ENCODE measurements at places on chromosomes 4 and X.

GRCh38 chr4:25320336-25320735 lies 7.8 kb downstream of the ZCCHC4 start:
- no peak for DNase-seq

- DNase-seq: no peak
Observed at GRCh38 chrX:318068-318738, 393 bp downstream of the GTPBP6 start.

- DNase-seq: no peak
Observed at GRCh38 chr4:161647757-161648156, 516.0 kb downstream of the FSTL5 start.

GRCh38 chr4:7790999-7791398 lies 148.7 kb downstream of the AFAP1 start:
- DNase-seq: no peak

GRCh38 chr4:11790230-11790629 lies 361.5 kb upstream of the HS3ST1 start:
- DNase-seq: no peak

DNA sequence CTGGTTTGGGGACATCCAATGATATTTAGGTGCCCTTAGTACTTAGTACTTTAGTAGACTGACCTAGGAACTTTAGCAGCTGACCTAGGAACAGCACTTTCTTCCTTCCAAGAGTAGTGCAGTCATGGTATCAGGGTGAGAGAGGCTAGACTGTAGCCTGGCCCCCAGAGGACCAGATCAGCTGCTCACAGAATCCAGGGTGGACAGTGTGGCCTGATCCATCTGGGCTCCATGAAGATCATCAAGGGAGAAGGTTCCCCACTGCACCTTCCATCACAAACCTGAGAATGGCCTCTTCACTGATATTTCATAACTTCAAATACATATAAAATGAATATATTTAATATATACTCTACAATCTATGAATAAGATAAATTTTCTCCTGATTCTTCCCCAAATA lies 59.0 kb upstream of the TLR3 start:
- no peak for DNase-seq

DNA sequence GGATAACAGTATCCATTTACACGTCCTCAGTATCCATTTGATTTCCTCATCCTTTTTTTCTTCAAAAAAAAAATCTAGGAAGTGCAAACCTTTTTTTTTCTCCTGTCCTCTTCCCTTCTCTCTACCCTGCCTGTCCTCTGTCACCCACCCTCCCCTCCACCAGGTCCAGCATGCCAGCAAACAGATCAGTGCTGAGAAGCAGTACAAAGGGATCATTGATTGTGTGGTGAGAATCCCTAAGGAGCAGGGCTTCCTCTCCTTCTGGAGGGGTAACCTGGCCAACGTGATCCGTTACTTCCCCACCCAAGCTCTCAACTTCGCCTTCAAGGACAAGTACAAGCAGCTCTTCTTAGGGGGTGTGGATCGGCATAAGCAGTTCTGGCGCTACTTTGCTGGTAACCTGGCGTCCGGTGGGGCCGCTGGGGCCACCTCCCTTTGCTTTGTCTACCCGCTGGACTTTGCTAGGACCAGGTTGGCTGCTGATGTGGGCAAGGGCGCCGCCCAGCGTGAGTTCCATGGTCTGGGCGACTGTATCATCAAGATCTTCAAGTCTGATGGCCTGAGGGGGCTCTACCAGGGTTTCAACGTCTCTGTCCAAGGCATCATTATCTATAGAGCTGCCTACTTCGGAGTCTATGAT lies 1.7 kb downstream of the SLC25A4 start:
- no peak for DNase-seq

GRCh38 chr4:148025981-148026380 lies 294.1 kb downstream of the ARHGAP10 start:
- DNase-seq: no peak

- DNase-seq: no peak
Observed at GRCh38 chr4:109928327-109929045, 15.8 kb downstream of the EGF start.

- no peak for DNase-seq
Observed at GRCh38 chr4:140297221-140297570, 76.2 kb upstream of the SCOC start.

- no peak for DNase-seq
Observed at GRCh38 chr4:38177641-38178391, 217.6 kb downstream of the PTTG2 start.

- DNase-seq: no peak
Observed at GRCh38 chr4:99090481-99091215, 2.1 kb upstream of the ADH5 start.

DNA sequence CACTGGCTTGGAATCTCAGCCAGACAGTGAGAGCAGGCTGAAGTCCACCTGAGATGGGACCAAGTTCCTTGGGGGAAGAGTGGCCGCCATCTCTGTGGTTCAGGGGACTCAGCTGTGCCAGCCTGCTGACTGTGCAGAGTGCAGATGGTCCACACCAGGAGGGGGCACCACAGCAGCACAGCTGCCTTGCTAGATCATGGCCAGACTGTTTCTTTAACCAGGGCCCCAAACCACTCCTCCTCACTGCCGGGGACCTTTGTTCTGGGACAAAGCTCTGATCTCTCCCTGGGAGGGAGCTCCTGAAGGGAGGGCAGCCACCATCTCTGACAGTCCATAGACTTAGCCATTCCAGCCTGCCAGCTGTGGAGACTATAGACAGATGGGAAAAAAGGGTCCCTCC lies 2189.6 kb downstream of the PCDH7 start:
- DNase-seq: no peak

DNA sequence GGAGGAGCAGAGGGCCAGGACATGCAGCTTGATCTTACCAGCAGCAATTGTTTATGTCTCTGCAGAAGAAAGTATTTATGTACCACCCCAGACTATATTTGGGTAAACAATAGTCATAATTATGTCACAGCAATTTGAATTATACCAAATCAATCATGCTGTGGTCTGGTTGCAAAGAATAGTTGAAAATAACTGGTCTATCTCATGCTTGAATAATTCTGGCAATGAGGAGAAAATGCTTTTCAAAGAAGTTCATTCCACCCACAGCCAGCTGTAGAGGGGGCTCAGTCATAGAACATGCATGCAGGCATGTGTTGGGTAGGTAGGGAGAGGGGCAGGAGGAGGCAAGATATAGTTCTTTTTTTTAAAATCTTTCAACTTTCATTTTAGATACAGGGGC lies 399.2 kb downstream of the IL15 start:
- DNase-seq: no peak

DNA sequence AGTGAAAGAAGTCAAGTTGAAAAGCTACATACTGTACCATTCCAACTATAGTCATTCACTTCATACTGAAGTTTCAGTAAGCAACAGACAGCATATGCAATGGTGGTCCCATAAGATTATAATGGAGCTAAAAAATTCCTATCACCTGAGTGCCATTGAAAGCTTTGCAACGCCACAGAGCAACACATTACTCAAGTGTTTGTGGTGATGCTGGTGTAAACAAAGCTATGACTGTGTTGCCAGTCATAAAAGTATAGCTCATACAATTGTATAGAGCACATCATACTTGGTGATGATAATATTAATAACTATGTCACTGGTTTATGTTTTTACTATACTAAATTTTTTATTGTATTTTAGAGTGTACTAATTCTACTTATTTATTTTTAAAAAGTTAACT lies 78.9 kb downstream of the NAF1 start:
- DNase-seq: no peak

GRCh38 chr4:158131027-158131426 lies 41.8 kb downstream of the GASK1B start:
- no peak for DNase-seq

DNA sequence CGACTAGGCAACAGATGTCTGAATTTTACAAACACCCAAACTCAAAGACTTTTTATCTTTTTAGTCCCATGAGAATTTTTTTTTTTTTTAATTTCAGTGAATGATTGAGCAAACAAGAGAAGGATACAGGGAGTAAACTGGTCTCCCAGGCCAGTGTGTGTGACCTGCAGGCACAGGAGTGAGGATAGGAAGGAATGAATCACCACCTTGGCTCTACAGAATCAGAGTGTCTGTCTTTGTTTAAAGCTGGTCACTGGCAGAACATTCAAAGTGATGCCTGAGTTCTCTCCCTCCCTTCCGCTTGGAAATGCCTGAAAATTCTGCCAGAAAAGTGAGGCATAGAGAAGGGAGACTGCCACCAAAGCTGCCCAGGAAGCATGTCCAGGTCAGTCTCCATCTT lies 69.5 kb downstream of the PARM1 start:
- no peak for DNase-seq

GRCh38 chr4:4610672-4611071 lies 68.8 kb upstream of the STX18 start:
- DNase-seq: no peak

- no peak for DNase-seq
Observed at GRCh38 chr4:151803246-151803645, 42.4 kb upstream of the GATB start.

GRCh38 chr4:188341428-188341827 lies 202.2 kb downstream of the TRIML1 start:
- DNase-seq: no peak

GRCh38 chrX:27966492-27966891 lies 14.8 kb downstream of the DCAF8L1 start:
- DNase-seq: no peak

DNA sequence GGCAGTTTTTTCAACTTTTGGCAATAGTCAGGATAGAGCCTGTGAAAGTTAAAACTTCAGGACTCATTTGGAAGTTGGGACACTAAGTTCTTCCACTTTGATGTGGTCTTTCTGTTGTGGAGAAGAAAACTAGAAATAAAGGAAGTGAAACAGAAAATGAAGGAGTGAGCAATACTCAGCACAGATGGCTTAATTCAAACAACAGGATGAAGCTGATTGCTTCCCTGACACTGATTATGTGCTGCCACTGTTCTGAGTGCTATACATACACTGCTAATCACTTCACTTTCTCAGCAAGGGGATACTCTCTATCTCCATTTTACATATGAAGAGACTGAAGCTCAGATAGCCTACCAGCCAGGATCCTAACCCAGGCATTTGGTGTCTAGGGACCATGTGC lies 235.1 kb upstream of the CPEB2 start:
- no peak for DNase-seq

DNA sequence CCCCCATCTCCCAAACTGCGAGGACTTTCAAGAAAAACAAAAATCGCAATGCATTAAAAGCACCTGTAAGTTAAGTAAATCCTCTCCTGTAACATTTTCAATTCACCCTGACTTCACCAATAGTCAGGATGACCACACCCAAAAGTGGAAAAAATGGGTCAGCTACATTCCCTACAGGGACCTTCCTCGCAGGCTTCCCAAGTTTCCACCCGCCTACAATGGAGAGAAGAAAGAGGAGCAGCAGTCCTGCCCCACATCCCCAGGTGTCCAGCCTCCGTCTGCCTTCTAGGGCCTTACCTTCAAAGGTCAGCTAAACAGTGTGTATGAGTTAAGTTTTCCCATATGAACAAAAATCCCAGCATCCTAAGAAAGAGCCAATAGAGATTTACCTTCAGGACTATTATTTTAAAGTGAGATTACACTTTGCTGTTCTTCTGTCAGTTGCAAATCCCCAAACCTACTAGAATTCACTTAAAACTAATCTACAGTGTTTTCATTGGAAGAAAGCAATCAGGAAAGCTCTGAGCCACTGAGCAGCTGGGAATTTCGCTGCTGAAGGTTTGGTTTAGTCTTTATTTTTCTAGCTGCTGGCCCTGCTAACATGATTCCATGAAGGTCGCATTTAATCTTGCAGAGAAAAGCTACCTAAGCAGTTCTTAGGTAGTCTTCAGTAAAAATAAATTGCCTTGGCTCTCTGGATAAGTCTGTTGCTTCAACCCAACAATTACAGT lies 12.5 kb downstream of the IRF2 start:
- no peak for DNase-seq

DNA sequence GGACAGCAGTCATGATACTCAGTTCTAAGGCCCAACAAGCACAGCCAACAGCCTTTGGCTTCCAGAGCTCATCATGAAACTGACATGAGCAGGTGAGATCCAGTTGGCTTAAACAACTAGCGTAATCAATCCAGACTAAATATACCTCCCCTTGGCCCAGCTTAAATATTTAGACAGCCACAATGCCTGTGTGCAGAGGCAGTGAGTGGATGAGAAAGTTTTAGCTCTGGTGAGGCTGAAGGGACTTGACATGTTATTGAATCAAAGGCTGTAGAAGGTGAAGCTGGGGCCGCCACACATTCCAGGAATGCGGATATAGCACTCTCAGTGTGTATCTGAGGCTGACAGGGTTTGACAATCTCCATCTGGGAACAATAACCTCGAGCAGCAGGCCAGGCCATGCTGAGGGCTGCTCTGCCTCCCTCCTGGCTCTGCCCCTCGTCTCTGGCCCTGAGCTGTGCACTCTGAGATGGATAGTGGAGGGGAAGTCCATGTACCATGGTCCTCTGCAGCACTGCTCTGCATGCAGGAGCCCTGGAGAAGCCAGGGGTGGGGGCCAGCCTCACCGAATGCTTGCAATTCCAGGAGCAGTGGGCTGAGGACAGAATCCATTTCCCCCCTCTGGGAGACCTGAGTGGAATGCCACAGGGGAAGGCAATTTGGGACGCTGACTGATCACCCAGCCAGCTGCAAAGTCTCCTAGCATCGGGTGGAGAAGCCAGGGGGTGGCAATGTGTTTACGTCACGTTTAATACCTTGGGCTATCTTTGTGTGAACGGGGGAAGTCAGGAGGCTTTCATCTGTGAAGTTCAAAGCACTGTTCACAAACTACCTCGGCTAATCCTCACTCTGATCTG lies 37.3 kb upstream of the RASL11B start:
- DNase-seq: no peak

GRCh38 chrX:97326456-97326855 lies 442.7 kb downstream of the RPA4 start:
- DNase-seq: no peak

GRCh38 chr4:54391104-54391503 lies 162.0 kb downstream of the PDGFRA start:
- no peak for DNase-seq

DNA sequence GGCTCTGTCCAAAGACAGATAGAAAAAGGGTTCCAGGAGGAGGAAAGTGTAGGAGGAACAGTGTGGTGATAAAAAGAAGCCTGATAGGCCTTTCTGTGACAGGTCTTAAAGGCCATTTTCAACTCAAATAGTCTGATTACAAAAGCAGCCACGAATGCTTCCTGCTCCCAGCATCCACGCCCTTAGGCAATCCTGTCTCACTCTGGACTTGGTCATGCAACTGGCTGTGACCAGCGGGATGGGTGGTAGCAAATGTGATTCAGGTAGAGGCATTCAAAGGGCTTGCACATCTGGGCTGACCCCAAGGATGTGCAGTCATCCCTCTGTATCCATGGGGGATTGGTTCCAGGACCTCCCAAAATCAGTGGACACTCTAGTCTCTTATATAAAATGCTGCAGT lies 14.4 kb upstream of the SEPSECS start:
- no peak for DNase-seq

DNA sequence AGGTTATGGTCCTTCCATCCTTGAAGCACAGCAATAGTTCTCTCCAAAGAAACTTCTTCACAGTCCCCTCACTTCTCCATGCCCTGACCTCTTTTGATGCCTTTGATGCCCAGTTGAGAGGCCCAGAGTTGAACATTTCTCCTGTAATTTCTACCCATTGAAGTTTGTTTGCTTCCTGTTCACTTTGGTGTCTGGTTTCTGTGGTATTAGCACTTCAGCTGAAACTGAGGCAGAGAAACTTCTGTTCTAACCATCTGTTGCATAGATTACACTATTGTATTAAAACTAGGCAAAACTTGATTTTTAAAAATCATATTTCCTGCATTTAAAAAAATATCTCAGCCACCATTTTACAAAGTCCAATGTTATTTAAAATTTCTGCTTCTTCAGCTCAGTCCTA lies 89.8 kb upstream of the ADGRG2 start:
- DNase-seq: no peak
